ENCODE measurements at places on chromosomes 11 and 22.

DNA sequence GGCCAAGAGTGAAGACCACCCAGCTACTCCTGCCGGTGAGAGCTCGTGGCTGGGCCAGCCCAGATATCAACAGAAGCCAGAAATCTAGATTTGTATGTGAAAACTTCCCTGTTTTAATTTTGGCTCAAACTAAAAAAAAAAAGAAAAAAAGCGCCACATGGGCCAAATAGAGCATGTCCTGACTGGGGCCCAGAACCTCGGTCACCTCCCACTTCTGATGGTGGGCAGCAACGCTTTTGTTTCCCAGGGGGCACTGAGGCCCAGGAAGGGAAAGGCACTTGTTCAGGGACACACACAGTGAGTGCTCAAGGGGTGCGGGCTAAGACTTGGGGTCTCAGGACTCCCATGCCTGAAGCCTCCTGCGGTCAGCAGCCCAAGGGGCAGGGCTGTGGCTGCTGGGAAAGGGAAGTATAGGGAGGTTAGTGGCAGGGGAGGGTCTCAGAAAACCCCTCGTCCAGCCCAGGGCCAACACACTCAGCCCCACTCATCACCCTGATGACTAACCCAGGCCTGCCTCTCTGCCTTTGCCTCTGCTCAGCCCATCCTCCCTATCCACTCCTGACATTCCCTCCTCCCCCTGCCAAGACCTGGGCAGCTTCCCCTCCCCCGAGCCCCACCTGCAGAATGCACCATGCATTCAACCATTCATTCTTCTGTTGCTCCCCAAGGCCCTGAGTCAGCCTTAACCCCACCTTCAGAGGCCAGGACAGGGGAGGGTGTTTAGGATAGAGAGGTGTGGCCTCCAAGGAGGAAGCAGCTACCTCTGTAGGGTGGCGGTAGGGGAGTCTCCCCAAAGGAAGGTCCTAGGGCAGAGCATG, 30.0 kb upstream of the TCF20 start:
- DNase-seq = no peak

- no peak for DNase-seq
Measured at GRCh38 chr22:29268511-29269229, 602 bp downstream of the EWSR1 start.

GRCh38 chr11:60939855-60940254, 12.1 kb downstream of the SLC15A3 start:
- DNase-seq = no peak

DNA sequence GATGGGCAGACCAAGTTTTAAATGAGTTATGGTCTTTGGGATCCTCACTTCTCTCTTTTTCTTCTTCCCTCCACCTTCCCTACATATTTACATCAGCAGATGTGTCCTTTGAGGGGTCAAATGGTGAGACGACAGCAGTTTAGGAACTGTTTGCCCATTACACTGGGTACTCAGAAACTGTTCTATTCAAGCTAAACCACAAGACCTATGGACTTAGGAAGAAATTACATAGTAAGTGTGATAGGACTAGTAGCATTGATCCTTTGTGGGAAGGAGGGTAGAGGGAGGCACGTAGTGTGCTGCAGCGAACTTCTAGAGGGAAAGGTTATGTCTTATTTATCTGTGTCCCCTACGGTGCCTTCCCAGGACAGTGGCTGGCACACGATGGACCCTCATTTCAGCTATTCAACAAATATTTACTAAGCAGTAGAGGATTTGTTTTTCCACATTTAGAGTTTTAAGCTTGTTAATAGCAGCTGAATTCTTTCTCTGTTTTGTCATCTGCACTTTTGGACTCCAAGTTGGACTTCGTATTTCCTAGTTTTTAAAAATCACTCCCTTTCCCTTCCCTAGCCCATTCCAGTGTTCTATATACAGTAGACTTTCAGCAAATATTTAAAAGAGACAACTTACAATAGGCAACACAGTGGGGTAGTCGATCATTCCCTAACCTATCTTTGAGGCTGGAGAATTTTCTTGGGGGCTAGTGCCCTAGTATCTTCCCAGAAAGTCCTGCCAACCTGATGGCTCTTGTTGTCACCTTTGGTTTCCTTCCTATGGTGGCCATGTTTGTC, 13.9 kb downstream of the FZD4 start:
- DNase-seq = no peak

DNA sequence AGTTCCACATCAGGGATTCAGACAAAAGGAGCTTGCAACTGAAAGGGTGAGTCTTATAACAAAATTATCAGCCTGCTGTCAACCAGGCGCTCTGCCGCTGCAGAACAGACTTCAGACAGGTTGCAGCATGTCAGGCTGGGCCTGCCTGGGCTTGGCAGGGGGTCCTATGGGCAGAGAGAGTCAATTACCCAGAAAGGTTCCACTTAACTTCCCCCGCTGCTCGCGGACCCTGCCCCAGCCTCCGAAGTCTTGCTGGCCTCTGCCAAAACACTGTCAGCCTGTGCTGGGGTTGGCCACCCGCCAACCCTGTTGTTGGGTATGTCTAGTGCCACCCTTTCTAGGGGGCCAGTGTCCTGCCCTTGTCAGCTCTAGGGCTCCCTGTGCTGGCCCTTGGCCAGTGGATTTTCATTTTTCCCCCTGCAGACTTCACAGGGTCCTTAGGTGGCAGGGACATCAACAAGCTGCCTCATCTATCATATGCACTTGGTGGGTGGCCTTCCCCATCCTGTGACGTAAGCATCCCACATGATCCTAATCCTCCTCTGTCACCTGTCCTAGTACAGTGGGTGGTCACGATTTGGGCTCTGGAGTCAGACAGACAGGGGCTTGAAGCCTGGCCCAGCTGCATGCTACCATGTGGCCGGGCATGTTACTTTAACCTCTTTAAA, 166.5 kb upstream of the CADM1 start:
- DNase-seq = no peak

GRCh38 chr11:28009996-28010395, 98.0 kb downstream of the KIF18A start:
- no peak for DNase-seq

- DNase-seq = no peak
Measured at GRCh38 chr11:76795936-76796441, 12.8 kb downstream of the TSKU start.

GRCh38 chr11:12478743-12479142, 101.4 kb downstream of the PARVA start:
- DNase-seq = no peak

DNA sequence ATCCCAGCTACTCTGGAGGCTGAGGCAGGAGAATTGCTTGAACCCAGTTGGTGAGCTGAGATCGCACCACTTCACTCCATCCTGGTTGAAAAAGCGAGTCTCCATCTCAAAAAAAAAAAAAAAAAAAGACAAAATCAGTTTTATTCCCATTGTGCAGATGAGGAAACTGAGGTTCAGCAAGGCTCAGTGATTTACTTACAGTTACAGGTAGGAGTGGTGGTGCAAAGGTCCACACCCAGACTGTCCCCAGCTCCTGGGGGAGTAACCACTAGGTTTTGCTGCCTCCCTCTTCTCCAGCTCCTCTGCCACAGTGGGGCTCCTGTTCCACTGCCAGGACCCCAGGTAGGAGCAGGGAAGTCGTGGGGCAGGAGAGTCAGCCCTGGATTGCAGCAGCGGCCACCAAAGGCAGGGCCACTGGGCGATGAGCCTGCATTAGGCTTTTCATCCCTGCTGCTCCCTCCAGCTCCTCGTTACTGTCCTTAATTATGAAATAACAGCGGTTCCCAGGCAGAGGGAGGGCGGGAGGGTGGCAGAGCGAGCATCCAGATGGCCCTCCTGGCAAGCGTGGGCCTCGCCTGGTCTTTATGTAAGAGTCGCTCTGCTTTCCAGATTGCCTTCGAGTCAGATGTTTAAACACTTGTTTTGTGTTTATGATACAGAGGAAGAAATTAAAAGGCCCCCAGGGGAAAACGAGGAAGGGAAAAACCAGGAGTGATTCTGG, 15.5 kb upstream of the RASD2 start:
- DNase-seq = no peak

DNA sequence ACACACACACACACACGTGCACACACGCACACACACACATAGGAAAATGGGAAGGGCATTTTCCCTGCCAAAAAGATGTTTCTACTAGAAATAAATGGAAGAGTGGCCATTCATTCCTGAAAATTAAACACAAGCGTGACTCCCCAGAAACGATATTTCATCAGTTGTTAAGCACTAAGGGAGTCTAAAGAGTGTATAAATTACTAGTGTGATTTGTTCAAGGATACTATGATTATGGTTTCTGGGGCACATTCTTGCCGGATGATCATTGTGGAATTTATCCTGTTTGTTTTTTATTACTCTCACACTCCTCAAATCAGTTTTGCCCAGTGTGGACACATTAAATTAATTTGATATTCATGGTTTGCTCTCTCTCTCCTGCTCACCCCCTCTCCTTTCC, 16.4 kb upstream of the AMOTL1 start:
- DNase-seq = no peak

DNA sequence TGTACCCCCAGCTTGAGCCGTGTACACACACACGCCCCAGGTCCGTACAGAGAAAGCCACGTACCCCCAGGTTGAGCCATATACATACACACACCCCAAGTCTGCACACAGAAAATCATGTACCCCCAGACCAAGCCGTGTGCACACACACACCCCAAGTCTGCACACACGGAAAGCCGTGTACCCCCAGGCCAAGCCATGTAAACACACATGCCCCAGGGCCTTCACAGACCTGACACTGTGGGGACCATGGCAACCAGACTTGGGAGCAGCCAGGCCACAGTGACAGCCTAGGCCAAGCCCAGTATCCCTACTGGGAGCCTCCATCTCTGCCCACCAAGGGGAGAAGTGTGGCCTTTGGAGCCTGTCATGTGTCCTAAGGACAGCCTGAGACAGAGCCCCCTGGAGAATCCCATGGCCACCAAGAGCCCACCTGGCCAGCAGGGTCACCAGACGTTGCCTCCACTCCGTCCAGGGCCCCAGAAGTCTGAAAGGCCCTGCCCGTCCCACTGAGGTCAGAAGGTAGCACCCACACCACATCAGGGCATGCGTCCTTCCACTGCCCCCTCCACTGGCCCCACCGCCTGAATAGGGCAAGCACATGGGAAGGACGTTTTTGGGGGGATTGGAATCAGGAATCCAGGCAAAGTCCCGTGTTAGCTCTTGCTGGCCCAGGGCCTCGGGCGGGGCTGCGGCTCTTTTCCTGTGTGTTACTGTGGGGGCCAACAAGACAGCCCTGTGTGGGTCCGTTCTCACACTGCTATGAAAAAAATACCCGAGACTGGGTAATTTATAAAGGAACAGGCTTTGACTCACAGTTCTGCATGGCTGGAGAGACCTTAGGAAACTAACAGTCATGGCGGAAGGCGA, 636.7 kb downstream of the TBC1D22A start:
- DNase-seq = no peak

- no peak for DNase-seq
Measured at GRCh38 chr22:36010882-36011281, 17.7 kb downstream of the RBFOX2 start.

- DNase-seq = no peak
Measured at GRCh38 chr22:48596111-48596850, 1231.4 kb downstream of the BRD1 start.

Measured in activated CD8-positive, alpha-beta memory T cell treated with anti-CD3 and anti-CD28 coated beads for 1 hour (primary cell).